Fibroblast of upper back skin (primary cell): ENCODE measurements at places on chromosomes 4 and X.
A peak's percentile ranks its signal among the peaks of the same experiment; 100 is the strongest.

DNA sequence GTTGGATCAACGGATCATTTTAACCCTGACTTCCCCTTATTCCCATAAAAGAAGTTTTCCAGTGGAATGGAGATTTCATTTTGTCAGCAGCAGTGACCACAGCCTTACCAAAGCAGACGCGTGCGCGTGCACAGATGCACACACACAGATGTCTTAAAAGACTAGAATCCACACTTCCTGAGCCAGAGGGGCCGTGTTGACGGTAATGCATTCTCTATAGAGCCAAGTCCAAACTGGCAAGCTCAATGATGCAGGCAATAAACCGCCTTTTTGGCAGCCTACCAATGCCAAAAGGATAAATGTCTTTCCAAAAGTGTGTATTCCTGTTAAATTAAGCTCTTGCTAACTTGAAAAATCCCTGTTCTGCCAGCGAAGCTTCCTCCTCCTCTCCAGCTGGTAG is 18.8 kb upstream of the CLDN34 start:
- peak; percentile 25 for DNase-seq

GRCh38 chrX:132694382-132694781 is 205.5 kb upstream of the MBNL3 start:
- DNase-seq, result no peak

- no peak for DNase-seq
Measured at GRCh38 chr4:164931551-164932324, 45.7 kb downstream of the TRIM61 start.

- peak; percentile 99 for DNase-seq
Measured at GRCh38 chrX:386768-387575, at the start of gene PPP2R3B. Gene PPP2R3B, minus strand, starts transcription at chrX:386907. Its CDS starts 216 bp downstream, at chrX:386691.

GRCh38 chr4:138235419-138235952 is 6.7 kb downstream of the SLC7A11 start:
- peak; percentile 76 for DNase-seq

GRCh38 chrX:154486396-154487207 is at the start of gene UBL4A:
Gene UBL4A, minus strand, starts transcription at chrX:154486615. Its CDS starts 31 bp downstream, at chrX:154486584.
- peak; percentile 42 for DNase-seq

- DNase-seq, result no peak
Measured at GRCh38 chr4:130110189-130110588, 1014.2 kb downstream of the C4orf33 start.

DNA sequence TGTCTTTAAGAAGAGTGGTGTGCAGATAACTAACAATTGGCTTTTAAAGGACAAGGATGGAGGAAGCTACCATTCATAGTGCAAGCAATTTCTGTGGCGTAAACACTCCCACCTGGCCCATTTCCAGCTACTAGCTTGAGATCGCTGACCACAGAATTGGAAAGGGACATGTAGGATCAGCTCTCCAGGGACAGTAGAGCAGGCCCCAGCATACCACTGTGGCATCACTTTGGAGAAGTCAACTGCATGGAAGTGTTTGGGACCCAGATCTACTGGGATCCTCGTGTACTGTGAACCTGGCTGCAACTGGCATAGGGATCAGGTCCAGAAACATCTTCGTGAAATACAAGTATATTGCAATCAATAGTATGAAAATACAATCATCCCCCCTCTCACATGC is 515.0 kb downstream of the INPP4B start:
- DNase-seq, result no peak

DNA sequence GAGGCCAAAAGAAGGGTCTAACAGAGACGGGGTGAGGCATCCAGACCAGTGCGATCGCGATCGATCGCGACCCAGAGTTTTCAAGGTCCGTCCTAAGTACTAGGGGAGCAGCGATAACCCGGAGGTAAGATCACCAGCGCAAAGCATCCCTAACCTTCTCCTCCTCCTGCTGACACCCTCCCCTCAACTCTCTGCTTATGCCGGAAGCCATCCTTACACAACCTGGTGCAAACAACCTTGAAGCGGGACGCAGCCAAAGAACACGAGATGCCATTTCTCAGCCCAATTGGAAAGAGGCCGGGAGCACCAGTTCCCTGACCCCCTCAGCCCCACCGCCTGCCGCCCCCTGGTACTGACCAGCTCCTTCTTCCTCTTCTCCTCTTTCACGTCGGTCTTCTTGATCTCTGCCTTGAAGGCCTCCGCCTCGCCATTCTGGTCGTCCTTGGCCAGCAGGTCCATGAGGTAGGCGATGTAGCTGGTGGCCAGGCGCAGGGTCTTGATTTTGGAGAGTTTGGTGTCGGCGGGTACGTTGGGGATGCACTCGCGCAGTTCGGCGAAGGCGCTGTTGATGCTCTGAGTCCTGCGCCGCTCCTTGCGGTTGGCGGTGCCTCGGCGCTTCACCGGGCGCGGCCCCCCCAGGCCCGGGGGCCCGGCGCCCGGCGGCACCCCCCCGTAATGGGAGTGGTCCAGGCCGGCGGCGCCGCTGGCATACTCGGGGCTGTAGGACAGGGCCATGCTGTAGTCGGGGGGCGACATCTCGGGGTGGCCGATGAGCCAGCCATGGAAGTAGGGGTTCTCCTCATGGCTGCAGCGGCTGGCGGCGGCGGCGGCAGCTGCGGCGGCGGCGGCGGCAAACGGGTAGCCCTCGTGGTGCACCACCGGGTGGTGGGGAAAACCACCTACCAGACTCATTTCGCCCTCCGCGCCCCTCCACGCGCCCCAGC is 1.4 kb downstream of the HAND2 start:
- DNase-seq, result no peak

DNA sequence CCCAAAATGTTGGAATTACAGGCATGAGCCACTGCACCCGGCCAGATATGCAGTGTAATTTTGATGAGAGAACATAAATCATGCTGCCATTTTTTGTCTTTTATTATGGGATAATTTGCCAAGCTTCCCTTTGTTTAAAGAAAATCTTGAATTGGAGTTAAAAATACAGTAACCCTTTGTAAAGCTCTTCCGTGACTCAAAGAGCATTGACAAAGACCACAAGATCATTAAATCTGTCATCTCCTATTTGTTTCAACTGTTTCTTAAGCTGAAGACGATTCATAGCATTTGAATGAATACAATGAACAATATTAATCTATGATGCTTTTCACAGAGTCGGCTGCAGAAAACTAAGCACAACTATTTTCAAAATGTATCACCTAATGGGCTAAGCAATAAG is 132.6 kb downstream of the ANAPC4 start:
- DNase-seq, result peak; percentile 53

DNA sequence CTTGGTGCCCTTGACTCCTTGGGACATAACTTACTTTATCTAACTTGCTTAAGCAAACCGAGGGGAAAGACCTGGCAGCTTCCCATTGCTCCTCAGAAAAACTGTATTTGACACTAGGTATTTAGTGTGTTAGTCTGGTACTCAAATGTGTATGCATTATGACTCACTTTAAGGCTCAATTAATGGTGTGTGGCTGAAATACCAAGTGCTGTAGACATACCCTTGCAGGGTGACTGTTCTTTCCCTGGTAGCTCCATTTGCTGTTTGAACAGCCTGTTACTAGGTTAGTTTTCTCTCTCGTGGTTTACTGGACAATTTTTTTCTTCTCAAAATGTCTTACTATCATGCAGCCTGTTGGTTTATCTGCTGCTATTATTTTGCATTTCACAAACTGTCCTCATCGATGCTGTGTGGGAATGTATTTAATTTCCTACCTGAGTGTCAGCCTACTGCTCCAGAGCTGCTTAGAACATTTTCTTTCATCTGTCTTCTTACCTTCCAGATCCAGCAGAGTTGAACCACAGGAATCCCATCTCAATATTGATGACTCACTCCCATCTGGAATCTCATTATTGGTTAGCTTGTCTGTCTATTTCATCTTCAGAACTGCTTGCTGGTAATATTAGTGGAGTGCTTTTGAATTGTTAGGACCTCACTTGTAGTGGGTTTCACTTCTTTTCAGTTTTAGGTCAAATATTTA is 158.0 kb upstream of the FAT1 start:
- DNase-seq, result peak; percentile 84

DNA sequence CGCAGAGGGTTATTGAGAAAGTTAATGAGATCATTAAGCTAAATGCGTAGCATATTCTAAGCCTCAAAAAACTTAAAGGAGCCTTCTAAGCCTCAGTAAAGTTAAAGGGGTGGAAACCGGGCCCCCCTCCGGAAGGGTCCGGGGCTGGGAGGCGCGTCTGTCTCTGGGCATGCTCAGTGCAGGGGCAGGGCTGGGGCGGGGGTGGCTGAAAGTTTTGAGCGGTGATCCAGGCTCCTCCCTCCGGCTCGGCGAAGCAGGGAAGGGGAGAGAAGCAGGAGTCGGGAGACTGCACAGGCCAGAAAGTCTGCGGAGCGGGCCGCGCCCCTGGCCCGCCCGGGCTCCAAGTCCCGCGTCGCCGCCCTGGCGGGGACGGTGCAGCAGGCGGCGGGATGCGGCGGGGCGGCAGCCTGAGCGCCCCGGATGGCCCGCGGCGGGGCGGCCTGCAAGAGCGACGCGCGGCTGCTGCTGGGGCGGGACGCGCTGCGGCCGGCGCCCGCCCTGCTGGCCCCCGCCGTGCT is at the start of gene EVC:
EVC (plus strand) TSS at position 241 of the 518 bp plus-strand sequence; CDS start at position 421, 180 bp downstream.
- DNase-seq, result peak; percentile 83

GRCh38 chr4:100081491-100081890 is 108.8 kb downstream of the DDIT4L start:
- DNase-seq, result no peak

GRCh38 chr4:7330811-7331681 is 103.7 kb downstream of the PSAPL1 start:
- DNase-seq, result no peak

- no peak for DNase-seq
Measured at GRCh38 chr4:174761451-174761850, 67.6 kb downstream of the GLRA3 start.

DNA sequence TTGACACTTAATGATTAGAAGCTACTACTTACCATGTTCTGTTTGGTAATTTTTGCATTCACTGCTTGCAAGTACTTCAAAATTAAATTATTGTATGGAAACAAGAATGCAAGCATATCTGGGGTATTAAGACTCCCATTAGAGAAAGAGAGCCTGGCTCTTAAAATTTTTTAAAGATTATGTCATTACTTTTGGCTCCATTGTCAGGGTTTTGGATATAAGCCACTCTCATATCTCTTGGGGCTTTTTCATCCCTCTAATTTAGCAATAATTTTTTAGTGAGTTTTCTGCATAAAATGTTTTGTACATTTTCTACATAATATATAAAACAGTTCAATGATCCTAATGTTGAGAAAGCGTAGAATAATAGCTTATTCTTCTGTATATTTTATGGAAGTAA is 49.4 kb downstream of the SLC9A6 start:
- peak; percentile 31 for DNase-seq

- DNase-seq, result no peak
Measured at GRCh38 chr4:154961263-154961662, 180.2 kb downstream of the RBM46 start.

GRCh38 chrX:1239681-1240142 is 27.3 kb upstream of the CRLF2 start:
- DNase-seq, result no peak

DNA sequence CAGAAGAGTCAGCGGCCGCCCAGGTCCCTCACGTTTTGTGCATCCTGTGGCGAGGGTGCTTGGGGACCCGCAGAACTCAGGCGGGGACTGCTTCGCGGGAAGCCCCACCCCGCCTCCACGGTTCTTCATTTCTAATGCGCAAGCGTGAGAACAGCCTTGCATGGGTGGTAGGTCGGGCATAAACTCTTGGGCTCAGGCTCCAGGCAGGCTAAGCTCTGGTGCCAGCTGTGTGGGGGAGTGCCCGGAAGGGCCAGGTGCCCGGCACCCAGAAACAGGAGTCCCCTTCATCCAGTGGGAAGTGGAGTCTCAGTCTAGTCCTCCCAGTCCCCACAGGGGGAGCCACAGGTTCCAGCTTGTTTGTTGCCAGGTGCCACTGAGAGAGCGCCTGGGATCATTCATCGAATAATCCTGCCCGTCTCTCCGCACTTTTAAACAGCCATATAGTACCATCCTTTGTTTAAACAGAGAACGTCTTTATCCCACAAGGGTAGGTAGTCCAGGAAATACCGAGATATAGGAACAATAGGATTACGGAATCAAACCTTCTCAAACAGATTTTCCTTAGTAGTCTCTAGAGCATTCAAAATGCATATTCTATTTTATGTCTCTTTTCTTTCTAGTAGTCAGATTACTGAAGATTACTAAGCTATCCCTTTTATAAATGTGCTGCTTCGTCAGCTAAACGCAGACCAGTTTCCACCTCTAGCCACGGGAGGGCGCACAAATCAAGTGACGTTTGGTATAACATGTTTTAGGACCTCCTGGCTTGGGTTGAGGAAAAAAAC is 12.7 kb upstream of the RBBP7 start:
- DNase-seq, result peak; percentile 63

DNA sequence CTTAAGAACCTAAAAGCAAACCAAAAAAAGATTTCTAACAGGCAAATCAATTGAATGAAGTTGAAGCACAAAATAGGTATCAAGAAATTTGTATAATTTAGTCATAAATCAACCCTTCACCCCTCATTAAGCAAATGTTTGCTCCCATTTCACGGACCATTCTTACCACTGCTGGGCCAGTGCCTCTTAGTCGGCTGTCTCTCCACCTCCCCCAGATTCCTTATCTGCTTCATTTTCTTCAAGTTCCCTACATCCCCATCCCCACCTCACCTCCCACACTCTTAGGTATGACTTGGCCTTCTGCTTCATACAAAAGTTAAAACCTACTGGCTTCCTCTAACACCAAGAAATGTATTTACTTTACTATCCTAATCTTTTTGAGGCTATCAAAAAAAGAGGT is 11.8 kb downstream of the AASDH start:
- no peak for DNase-seq

GRCh38 chr4:128757712-128758111 is 51.8 kb upstream of the JADE1 start:
- DNase-seq, result no peak

GRCh38 chr4:118729287-118730286 is 44.4 kb downstream of the METTL14 start:
- DNase-seq, result peak; percentile 76

DNA sequence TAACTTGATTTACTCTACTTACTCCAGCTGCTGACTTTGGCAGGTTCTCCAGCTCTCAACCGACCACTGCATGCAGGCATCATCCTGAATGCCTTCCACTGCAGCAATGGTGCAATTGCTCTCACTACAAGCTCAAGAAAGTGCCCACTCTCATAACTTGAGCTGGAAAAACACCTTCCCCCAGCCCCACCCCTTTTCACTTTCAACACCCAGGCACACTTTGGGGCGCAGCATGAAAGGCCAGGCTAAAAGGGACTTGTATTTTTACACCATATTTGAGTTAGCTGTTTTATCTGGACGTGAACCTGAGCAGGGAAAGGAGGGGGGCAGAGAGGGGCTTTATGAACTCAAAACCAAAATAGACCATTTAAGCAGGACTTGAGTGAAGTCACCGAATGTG is 274.5 kb downstream of the RAB28 start:
- no peak for DNase-seq

DNA sequence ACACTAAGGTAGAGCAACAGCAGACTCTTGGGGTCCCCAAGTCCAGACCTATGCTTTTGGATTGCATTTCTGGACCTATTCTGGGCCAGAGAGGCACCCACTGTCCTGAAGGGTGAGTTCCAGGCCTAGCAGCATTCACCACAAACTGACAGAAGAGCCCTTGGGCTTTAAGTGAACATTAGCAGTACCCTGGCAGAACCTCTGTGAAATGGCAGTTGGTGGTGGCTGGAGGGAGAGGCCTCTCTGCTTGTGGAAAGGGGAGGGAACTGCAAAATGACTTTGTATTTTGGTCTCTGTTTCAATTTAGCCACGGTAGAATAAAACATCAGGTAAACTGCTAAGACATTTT is 1211.9 kb downstream of the PCDH18 start:
- no peak for DNase-seq

GRCh38 chr4:1493540-1494287 is 87.5 kb upstream of the NKX1-1 start:
- DNase-seq, result no peak

- peak; percentile 94 for DNase-seq
Measured at GRCh38 chr4:84673475-84674240, 90.7 kb downstream of the CDS1 start.
